ENCODE measurements at places on chromosomes 6 and 20.

- no peak for DNase-seq
Observed at GRCh38 chr20:17437251-17437650, 93.9 kb downstream of the BFSP1 start.

GRCh38 chr6:28824793-28825731 lies 98.7 kb downstream of the TRIM27 start:
- no peak for DNase-seq

DNA sequence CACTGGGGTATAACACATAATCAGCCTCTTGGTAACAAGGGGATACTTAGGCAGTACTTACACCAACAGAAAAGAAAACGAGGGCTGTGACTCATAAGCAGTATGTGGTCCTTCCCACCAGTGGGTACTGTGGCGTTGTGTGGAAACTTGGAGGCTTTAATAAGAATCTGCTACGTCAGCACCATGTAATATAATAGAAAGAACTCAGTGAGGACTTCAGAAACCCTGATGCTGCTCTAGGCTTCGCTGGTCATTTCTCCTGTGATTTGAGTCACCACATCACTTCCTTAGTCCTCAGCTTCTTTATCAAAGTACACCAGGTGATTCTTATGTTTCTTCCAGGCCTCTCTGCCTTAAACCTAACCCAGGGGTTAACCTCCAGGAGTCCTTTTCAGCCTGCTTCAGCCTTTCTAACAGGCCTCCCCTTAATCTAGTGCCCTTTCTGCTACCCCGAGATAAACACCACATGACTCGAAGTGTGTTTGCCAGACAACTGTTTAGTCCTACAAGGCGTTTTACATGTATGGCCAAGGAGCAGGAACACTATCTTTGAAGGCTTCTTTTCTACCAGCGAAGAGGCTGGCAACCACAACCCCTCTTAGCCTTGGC lies 68.5 kb downstream of the FYN start:
- DNase-seq, result no peak

DNA sequence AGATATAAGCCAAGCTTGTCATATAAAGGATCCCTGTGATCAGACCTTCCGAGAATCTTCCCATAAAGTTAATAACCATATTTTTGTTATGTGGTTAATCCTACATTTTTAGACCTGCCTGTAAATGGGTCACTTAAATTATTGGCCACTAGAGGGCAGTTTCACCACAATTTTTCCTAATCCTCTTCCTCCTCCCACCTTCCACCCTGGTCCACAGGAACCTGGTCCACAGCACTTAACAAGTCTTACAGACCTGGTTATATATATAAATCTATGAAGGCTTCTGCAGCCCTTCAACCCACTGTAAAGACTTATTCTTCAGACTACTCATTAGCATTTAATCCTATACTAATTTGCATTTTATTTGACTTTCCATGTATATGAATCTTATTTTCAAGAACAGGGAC lies 28.3 kb downstream of the MRS2 start:
- peak; percentile 42 for DNase-seq

DNA sequence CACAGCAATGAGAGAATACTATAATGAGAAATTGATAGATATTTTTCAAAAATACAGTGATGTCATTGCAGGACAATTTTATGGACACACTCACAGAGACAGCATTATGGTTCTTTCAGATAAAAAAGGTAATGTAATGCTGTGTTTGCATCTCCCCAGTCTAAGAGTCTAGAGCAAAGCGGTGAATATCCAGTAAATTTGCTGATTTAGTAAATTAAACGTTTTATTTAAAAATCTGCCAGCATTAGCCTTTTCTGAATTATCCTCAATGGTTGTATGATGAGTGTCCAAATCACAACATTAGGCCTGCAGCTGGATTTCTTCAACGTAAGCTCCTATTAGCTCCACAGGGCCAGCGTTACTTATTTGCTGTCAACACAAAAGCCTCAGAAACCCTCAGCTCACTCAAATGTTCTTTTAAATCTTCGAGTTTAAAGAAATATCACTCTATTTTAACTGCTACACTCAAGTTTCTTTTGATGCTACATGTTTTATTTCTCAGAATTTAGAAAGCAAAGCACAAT lies 16.0 kb downstream of the SMPDL3A start:
- no peak for DNase-seq

Data from NCI-H1048 (cell line).